ENCODE measurements at places on chromosomes 7 and 10.

DNA sequence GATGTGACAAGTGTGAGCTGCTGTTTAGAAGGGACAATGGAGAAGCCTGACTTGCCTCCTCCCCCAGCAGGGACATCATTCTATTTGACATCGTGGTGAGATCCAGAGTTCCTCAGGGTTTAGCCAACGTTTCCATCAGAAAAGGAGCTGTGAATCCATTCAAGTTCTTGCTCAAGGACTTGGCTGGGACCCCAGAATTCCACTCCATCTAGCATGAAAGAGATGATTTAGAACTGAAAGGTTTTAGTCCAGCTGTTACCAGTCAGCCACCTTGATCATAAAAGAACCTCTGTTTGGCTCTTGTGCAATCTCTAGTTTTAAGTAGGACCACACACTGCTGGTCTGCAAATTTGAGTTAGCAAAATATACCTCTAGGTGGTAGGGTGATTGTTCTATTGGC, 337.6 kb downstream of the FRMD4A start:
- DNase-seq, result no peak

- no peak for DNase-seq
Observed at GRCh38 chr7:136528329-136528728, 340.1 kb upstream of the CHRM2 start.

DNA sequence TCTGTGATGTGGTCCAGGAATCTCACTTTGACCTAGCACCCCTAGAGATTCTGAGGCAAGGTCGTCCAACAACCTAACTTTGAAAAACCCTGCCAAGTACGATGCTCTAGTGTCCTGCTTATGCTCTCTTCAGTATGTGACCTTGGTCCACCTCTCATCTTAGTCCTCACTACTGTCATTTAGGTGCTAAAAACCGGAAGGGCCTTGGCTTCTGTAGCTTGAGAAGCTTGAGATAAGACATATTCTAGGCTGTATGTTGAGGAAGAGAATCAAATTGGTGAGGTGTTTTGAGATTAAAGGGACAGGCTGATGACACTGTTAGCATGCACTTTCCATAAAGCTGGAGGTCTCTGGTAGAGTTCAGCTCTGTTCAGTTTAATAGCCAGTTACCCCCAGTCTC, 57.0 kb upstream of the MTPN start:
- no peak for DNase-seq

GRCh38 chr10:43595739-43596298, 10.4 kb upstream of the ZNF485 start:
- no peak for DNase-seq

- no peak for DNase-seq
Observed at GRCh38 chr10:104322416-104322782, 15.9 kb downstream of the ITPRIP start.

GRCh38 chr10:47179291-47179647, 120.7 kb upstream of the GDF10 start:
- DNase-seq, result no peak

- no peak for DNase-seq
Observed at GRCh38 chr10:97875391-97875790, 25.7 kb downstream of the GOLGA7B start.

DNA sequence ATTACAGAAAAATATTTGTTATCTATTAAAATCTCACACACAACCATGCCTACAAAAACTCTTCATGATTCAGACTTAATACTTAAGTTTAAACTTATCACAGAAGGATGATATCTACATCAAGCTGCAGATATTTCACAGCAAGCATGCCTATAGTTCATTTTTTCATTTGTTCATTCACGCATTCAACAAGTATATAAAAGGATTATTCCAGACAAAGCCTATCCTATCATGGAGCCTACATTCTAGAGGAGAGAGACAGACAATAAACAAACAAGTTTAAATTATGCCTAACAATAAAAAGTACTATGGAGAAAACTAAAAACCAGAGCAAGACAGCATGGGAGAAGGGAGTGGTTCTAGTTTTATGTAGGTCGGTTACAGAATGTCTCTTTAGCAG, 10.9 kb downstream of the TRDMT1 start:
- DNase-seq, result no peak

DNA sequence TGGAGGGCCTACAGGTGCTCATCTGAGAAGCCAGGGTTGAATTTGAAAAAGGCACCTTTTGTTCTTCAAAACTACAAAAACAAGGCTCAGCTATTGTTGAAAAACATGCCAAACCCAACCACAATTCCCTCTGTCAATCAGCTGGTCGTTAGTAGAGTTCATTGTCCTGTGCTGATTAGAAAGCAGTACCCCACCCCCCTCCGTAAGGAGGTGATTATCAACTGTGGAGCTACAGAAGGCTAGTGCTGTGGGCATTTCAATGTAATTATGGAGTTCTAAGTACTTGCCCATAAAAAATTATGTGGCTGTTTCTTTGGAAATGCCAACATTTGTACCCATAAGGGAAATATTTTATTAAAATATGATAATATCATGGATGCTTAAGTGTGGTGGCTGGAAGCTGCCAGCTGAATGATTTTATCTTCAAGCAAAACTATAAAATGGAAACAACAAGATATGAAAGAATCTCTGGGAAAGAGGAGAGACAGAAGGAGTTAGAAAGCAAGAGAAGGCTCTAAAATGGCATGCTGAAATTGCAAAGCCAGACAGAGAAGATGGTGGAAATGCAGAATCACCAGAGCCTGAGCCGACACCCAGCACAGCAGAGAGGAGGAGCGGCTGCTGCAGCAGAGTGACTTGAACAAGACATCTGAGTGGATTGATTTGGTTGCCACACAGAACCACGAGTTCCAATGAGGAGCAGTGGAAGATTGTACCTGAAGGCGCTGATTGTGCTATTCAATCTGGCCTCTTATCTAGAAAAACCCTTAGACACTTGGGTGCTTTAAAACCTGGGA, 179.5 kb upstream of the LRGUK start:
- DNase-seq, result no peak

- no peak for DNase-seq
Observed at GRCh38 chr7:101624246-101625001, 4.7 kb downstream of the MYL10 start.

DNA sequence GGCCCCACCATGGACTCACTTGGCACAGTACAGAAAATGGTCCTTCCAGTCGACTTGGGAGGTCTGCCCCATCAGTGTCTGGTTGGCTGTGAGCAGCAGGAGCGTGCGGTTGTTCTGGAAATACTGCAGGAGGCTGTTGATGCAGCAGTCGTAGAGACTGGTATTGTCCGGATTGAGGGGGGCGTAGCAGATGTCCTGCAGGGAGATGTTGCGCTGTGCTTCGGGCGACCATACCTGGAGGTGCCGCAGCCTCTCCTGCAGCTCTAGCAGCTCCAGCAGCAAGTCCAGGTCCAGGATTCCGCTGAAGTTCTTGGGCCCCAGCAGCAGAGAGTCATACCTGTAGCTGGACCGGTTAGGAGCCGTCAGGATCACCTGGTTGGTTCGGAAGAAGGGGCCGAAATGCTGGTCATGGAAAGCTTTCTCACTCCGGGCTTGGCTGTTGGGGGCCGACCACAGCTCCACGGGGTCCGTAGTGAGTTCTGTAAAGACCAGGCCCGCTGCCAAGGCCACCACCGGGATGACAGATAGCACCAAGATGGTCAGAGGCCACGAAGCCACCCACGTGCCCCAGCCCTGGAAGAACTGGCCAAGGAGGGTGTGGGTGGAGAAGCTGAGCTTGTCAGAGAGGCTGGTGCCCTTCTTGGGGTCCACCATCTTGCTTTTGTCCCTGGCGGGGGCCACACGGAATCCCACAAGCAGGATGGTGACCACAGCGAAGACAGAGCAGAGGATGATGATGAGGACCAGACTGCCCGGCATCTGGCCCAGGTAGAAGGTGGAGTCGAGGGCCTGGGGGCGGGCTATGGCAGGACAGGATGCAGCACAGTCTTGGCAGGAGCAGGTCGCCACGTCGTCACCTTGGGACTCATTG, 2.1 kb downstream of the NPC1L1 start:
- no peak for DNase-seq

- no peak for DNase-seq
Observed at GRCh38 chr10:52276163-52276562, 37.9 kb upstream of the DKK1 start.

DNA sequence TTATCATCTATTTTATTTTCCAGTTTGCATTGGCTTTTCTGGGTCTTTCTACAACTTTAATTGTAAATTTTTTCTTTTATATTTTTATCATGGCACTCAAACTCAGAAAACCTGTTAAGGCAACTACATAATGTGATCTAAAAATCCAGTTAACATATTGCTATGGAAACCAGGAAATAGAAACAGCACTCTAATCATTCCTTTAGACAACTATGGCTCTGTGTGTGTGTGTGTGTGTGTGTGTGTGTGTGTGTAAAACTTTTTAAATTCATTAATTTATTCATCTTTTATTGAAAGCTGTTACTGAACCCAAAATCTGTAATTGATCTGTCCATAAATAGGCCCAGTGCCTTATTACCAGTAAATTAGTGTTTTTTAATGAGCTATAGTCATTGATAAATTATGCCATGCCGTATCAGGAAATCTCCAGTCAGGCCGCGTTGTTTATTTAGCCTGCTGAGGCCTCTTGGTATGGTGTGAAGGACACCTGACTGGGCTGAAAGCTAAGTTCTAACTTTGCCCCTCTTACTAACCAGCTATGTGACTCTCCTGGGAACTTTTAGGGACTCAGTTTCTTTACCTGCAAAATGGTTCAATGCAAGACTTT, 1.5 kb upstream of the MET start:
- no peak for DNase-seq

DNA sequence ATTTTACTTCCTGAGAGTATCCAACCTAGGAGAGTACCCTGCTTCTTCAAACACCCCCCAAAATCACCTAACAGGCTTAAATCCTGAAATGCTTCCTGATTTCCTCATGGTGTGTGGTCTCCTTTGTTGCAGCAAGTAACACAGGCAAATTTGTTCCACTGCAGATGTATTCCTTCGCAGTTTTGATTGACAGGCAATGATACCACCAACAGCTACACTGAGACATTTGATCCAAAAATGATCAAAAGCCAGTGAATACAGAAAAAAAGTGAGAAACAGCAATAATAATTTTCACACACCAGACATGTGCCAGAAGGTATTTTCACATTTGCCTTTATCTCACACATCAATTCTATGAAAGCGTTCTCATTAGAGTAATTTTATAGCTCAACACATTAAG, 95.9 kb downstream of the HERPUD2 start:
- no peak for DNase-seq

GRCh38 chr7:96144260-96144526, 177.7 kb downstream of the SLC25A13 start:
- DNase-seq, result no peak

- DNase-seq, result peak; percentile 55
Observed at GRCh38 chr7:141431140-141431479, 120.1 kb upstream of the AGK start.

DNA sequence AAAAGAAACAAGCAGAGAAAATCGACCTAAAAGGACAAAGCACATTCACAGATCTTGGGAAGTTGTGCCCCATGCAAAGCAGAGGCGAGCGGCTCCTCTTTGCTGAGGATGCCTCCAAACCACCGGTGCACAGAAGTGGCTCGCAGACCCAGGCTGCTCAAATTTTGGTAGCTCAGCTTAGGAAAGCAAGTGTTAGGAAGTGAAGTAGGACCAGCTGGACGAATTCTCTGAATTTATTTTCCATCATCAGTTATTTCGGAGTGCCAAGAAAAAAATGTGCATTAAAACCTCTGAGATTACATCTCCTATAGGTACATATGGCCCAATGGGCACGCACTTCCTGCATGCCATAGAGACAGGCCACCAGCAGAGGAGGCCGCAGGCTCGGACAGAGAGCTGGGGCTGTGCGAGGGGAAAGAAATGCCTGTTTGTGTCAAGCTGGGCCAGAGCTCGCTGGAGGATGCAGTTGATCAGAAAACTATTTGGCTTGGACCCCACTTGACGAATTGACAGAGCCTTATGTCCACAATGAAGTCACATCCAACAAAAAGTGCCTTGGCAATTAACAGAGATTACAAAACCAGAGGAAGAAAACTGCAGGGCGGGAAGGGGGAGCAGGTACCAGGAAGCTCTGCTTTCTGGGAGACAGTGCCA, 122.3 kb upstream of the LYZL2 start:
- peak; percentile 86 for DNase-seq

Measured in putamen (tissue), 1 donor.